SW480 (cell line): ENCODE measurements at places on chromosomes 7 and 10.
A peak's percentile ranks its signal among the peaks of the same experiment; 100 is the strongest.

- DNase-seq = no peak
Measured at GRCh38 chr10:77524281-77524711, 113.3 kb downstream of the KCNMA1 start.

DNA sequence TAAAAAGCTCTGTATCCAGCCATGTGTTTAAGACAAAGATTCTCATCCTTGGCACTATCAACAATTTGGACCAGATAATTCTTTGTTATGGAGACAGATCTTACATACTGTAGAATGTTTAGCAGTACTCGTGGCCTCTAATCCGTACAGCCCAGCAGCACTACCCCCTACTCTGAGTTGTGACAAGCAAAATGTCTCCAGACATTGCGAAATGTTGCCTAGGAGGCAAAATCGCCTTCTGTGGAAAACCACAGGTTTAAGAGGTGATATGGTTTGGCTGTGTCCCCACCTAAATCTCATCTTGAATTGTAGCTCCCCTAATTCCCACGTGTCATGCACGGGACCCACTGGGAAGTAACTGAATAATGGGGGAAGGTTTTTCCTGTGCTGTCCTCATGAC, 186.7 kb downstream of the CHCHD3 start:
- DNase-seq = no peak

GRCh38 chr7:1666317-1666822, 3.7 kb upstream of the ELFN1 start:
- no peak for DNase-seq

DNA sequence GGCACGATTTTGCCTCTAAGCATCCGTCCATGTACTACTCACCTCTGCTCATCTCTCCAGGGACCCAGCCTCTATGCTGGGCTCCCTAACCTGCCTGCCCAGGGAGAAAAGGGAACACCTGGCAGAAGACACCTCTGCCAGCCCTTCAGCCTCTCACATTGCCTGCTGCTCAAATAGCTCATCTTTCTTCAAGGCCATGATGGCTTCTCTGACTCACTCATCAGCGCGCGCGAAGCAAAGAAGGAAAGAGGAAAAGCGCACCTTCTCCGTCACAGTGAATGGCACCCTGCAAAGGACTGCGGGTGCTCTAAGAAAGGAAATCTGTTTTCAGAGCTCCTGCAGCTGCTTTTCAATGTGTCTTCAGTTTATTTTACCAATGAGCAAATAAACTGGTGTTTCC, 174.0 kb downstream of the PRKAG2 start:
- DNase-seq = no peak

- no peak for DNase-seq
Measured at GRCh38 chr7:149257146-149257545, 4.8 kb upstream of the ZNF783 start.

DNA sequence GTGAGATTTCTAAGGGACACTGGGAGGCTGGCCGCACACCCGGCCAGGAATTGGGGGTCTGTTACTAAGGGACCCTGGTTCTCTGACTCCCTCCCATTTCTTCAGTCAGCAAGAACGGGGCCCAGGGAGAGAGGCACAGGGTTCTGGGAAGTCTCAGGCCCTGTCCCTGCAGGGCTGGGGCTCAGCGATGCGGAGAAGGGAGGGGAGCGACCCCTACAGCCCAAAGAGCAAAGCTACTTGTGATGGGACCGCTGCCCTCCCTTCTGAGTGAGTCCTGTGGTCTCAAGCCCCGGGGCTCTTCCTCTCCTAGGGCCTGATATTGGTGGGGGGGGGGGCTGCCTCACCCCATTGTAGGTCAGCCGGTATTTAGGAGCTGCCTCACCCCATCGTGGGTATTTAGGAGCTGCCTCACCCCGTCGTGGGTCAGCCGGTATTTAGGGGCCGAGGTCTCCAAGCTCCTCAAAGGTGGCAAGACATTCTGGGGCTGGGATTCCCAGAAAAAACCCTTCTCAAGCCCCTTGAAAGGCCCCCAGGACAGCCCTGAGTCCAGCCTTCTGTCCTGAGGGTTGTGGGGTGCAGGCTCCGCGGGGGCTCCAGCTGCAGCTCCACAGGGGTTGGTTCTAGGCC, 16.9 kb upstream of the NKX6-2 start:
- DNase-seq = no peak

DNA sequence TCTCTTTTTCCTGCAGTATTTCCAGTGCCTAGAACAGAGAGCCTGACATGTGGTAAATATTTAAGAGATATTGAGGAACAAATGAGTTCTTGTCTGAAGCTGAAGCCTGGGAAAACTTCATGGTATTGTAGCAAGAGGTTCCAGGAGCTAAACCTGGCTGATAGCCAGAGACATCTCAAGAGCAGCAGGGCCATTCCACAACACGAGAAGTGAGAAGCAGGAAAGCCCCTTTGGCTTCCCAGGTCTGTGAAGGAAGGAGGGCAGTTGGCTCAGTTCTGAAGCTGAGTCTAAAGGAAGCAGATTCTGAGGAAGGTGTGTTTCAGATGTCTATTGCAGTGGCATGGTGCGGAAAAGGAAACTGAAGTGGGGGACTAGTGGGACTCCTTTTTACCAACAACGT, 63.8 kb upstream of the FAM204A start:
- no peak for DNase-seq

GRCh38 chr10:35675846-35676245, 33.8 kb upstream of the FZD8 start:
- no peak for DNase-seq

DNA sequence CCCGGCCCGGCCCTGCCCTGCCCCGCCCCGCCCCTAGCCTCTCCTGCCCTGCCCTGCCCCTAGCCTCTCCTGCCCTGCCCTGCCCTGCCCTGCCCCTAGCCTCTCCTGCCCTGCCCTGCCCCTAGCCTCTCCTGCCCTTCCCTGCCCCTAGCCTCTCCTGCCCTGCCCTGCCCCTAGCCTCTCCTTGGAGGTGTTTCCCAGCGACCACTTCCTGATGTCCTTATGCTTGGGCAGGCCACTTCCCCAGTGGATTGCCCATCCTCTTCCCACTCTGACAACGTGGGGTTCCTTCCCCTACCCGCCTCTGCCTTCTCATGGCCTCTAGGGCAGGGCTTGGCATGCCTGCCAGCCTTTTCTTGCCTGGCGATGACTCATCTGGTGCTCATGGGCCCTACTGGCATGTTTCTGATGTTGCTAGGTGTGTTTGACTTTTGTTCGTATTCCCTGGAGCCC, 21.2 kb downstream of the PRXL2A start:
- peak; percentile 90 for DNase-seq

DNA sequence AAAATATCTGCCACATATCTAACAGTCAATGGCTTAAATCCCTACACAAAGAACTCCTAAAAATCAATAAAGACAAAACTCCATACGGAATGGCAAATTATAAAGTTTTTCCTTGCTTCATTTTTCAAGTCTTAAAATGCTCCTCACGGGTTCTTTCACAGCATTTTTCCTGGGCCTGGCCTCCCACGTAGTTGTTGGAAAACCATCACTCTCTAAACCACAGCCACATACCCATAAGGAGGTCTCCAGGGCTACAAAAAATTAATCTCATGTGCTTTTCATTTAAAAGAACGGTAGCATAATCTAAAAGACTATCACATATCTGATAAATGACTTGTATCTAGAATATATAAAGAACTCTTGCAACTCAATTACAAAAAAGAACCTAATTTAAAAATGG, 2.9 kb downstream of the COA1 start:
- no peak for DNase-seq
